GM19239 (cell line): ENCODE measurements at places on chromosomes 7 and 10.

DNA sequence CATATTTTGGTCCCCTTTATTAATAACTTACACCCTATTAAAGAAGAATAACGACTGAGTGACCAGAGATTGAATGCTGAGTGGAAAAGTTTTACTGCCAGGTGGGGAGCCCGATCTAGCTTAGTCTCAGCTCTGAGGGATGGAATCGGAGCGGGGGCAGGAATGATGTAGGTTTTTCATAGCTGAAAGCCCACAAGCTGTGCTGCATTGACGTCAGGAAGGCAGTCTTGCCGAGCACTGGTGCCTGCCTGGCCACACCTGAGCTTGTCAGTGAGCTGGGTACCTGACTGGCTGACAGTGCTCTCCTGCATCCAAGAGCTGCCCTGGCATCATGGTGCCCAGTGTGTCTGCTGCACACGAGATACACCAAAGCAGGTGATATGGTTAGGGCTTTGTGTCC, 34.8 kb downstream of the GRK5 start:
- no peak for DNase-seq

DNA sequence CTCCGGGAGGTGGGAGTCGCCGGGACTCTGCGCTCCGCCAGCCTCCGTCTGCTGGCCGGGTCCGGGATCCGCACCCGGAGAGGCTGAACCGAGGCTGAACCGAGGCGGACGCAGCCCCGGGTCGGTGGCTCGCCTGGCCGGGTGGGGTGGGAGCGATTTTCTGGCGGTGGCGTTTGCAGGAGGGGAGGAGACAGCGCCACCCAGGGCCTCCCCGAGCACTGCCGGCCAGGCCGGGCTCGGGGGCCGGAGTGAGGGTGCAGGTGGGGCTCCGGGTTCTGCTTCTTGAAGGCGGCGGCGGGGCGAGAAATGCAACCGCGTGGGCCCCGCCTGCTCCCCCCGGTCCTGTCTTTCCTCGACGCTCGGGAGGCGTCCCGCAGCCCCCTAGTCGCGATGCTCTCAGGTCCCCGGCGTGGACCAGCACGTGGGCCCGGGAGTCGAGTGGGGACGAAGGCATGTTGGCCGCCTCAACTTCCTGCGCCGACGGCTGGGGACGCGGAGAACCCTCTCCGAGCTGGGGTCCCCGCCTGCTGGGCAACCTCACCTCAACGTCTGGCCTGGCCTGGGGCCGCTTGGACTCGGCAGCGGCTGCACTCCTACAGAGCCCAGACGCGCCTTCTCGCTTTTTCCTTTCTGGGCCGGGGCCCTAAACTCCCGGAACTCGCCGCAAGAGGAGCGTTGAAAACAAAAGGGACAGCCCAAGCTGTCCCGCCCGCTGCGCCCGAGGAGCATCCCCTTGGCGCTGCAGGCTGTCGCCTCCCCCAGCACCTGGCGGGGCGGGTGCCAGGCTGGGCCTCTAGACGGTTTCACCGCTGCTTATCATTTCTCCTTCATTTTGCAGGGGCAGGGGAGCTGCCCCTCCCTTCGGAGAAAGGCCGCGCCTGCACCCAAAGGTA, 25.2 kb upstream of the VAX1 start:
- no peak for DNase-seq

GRCh38 chr7:8185926-8186683, 75.9 kb downstream of the ICA1 start:
- DNase-seq = no peak

GRCh38 chr10:108877095-108877561, 1046.2 kb downstream of the XPNPEP1 start:
- DNase-seq = no peak

DNA sequence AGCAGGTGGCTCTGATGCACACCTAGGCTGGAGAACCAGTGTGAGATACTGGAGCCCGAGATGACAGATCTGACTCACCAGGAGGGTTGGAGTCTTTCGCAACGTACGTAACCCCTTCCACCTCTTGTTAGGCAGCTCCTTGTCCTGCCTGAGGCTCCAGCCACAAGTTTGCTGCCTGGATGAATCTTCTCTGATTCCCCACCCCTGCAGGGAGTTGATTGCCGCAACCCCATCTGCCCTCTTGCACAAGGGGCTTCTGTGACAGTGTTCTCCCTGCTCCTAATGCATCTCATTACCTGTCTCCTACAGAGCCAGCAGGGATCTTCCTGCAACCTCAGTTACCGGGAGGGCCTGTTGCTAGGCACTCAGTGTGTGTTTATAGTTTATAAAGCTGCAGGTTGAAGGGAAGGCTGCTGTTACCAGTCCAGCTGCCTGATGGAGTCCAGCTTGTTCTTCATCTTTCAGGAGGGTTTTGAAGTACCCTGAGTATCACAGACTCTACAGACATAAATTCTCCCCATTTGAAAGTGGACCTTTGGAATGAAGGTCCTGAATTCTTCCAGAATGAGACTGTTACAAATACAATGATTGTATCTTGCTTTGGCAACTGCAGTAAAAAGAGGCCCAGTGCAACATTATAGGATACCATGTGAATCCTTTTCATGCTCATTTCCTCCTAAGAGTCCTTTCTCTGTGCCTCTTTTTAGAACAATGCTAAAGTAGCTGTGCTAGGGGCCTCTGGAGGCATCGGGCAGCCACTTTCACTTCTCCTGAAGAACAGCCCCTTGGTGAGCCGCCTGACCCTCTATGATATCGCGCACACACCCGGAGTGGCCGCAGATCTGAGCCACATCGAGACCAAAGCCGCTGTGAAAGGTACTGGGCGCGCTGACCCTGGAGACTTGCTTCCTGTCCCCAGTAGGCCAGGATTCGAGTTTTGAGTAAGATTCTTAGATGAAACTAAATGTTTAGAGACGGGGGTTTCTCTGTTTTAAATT, 6.5 kb downstream of the MDH2 start:
- no peak for DNase-seq

DNA sequence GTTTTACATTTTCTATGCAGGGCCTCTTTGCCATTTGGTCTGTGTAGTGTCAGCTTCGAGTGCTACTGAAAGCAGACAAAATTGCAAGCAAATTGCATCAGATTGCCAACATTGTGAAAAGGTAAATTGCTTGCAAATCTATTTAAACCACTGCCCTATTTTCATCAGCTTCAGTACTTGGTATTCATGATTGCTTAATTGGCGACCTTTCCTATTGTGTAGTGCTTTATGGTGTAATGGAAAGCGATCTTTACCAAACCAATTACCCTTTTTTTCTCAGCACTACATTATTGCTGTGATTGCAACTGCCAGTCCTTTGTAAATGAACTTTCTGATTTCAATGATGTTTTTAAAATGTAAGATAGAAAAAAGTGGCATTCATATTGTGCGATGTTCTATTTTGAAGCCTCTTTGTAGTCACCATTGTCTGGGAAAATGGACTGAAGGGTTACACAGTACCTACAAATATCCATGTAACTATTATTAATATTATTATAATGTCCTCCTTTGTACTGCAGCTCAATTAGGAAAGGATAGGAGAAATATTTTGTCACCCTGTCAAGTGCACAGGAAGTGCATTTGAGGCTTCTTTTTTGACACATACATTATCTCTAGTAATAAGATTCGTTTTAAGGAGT, 177.7 kb upstream of the SP8 start:
- DNase-seq = no peak

- DNase-seq = no peak
These were observed 15.5 kb upstream of the SLC18A3 start for GRCh38 chr10:49594594-49594993.

DNA sequence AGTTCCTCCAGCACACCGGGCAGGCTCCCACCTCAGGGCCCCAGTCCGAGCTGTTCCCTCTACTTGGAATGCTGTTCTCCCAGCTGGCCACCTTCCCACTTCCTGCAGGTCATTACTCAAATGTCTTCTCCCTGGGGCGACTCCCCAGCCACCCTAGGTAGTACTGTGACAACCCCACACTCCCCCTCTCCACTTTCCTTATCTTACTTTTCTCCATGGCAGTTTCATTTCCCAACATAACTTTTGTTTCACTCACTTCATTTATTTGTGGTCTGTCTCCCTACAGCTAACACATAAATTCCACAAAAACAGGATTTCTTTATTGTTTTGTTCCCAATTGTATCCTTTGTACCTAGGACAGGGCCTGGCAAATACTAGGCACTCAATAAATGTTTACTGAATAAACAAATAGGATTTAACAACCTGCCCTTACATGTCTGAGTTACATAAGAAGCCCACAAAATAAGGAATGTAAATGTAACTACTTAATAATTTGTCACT, 76.5 kb downstream of the JAZF1 start:
- DNase-seq = no peak

GRCh38 chr10:83941189-83941588, 198.1 kb upstream of the GHITM start:
- no peak for DNase-seq

DNA sequence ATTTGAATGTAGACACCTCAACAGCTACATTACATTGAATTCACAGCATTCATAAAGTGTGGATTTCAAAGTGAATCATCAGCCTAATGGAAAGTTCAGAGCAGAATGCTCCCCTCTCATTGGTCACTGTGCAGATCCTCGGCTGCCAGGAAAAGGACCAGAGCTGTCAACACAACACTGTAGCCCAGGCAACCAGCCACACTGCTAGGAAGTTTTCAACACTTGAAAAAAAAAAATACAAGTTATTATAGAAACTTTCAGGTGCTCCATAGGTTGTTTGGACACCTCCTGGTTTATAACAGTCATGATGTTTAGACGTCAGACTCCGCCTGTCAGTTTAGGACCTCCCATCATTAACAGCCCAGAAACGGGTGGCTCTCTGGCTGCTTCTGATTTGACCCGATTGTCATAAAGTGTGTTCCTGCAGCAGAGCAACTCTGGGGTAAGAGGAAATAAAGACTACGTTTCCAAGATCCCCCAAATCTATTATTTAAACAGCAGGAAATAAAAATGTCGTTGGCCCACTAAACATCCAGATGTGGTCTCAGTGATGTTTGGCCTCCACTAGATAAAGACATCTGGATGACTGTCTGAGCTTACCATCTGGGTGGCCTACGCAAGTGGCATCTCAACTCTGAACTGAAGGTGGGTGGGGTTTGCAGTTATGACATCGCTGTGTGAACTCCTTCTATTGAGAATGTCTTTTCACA, 117.4 kb downstream of the CABCOCO1 start:
- no peak for DNase-seq

- no peak for DNase-seq
These were observed 333.6 kb downstream of the LRRTM3 start for GRCh38 chr10:67259319-67259929.

GRCh38 chr10:62939698-62940097, 123.5 kb upstream of the EGR2 start:
- DNase-seq = no peak

DNA sequence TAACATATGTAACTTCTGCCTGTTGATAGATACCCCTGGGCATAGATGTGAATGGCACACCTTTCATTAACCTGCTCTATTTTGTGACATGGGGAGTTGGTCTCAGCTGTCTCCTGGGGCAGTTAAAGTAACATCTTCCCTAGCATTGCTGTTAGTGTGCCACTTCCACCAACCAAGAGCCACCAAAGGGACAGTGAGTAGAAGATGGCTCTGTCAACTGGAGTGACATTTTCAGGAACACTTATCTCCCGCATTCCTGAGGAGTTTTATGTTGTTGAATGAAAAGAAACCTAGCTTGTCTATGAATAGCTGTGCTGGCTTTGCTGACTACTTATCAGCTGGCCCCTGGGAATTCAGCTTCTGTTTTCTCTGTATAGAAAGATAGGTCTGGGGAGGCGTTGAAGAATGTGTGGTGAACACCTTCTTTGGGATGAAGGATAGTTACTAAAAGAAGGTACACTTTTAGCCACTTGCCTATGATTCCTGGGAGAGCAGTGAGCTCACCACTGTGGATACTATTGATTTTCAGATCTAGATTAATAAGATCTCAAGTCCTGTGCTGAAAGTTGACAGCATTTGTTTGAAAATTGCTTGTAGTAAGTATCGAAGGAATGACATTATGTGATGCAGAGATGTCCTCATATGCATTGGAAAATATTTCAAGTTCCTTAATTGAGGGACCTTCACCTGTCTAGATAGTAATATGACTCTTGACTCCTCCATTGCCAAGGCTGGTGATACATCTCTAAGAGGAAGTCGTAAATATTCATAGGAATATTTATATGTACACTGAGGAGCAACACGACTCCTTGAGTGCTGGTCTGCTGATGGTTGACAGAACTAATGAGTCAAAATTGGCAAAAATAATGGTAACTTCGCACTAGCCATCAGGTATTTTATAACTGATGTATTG, 7.6 kb downstream of the STARD3NL start:
- no peak for DNase-seq
